Stimulated activated CD4-positive, alpha-beta T cell treated with anti-CD3 and anti-CD28 coated beads, Interleukin-4, amount 100 ng/mL, for 24 hours (primary cell): ENCODE measurements at places on chromosomes 11 and 22.

DNA sequence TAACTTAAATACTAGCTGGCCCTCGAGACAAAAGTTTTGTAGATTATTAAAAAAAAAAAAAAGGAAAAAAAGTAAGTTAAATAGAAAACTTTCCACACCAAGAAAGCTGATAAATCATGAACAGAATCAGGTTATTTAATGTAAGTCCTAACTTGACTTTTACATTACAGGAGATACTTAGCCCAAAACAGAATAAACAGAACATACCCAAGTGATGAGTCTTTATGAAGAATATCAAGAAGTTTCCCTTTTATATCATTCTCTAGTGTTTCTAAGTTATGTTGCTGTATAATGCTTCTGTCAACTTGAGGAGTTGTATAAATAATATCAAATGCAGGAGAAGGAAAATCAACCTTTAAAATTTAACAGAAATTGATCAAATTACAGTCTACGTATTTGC lies 44.5 kb upstream of the RPS13 start:
- no peak for DNase-seq

GRCh38 chr22:18057568-18058209 lies 20.1 kb upstream of the PEX26 start:
- DNase-seq, result no peak

DNA sequence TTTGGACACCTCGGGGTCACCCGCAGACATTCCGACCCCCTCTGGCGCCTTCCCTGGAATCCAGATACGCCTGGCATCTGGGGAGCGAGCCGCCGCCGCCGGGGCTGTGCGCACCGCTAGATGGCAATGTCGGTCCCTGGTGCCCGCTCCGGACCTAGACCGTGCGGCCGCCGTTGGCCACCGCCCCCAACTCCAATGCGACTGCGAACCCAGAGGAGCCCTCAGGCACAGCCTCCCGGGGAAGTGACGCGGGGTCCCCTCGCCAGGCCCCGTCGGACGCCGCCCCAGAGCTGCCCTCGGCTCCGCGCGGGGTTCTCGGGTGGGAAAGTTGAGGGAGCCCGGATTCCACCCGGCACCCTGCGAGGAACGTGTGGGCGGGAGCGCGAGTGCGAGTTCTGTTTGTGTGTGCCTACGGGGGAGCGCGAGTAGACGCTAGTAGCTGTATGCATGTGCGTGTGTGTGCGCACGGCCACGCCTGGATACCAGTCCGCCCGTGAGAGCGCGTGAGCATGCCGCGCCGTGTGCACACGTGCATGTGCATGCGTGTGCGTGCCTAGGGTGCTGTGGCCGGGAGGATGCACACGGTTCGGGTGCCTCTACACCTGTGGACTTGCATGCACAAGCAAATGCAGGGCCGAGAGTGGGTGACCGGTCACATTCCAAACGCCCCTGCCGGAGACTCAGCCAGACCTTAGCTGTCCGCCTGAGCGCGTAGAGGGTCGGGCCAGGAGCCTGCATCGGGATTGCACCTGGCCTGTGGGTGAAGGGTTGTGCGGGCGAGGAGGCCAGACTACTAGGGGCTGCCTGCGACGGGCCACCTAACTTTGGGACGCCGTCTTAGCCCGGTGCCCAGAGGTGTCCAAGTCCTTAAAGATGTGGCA lies 1.9 kb downstream of the CHRM4 start:
- peak; percentile 48 for DNase-seq

DNA sequence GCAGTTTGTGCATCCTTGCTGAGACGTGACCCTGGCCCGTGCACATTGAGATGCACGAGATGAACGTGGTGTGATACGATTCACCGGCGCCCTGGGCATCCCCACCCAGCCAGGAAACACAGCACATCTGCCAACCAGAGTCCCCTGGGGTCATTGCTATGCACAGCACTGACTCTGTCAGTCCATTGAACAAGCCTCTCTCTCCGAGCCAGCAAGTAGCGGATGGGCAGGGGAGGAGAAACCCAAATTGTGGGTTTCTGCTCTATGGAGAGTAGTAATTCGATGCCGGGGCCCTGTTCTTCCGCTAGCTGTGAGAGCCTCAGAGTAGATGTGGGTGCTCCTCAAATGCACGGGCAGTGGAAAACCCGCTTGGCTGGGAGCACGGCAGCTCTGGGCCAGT lies 85.1 kb downstream of the ARHGAP8 start:
- no peak for DNase-seq

DNA sequence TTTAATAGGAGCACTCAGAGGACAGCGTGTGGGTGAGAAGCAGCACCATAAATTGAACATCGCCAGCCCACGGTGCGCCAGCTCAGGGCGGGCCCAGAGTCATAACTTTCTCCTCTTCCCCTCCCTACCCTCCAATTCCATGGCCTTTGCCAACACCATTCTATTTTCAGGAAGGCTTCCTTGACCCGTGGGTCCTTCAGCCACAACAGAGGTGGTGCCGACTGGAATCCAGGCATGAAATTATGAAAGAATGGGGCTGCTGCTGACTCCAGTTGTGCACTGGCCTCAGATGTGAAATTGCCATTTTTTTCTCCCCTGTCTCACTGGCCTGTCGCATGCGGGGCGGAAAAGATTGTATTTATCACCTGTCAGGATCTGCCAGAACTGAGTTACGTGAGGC lies 345.9 kb downstream of the MIAT start:
- no peak for DNase-seq

DNA sequence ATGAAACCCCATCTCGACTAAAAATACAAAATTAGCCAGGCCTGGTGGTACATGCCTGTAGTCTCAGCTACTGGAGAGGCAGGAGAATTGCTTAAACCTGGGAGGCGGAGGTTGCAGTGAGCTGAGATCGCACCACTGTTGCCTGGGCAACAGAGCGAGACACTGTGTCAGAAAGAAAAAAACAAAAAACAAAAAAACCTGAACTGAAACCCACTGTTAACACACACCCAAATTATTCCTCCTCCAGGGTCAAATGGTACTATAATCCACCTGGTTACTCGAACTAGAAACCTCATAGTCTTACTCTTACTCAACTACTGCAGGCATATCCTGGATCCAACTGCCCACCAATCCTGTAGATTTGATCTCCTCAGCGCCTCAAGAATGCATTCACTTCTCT lies 35.5 kb downstream of the USP28 start:
- no peak for DNase-seq

GRCh38 chr11:41050791-41051190 lies 408.7 kb downstream of the LRRC4C start:
- no peak for DNase-seq

- DNase-seq, result no peak
Measured at GRCh38 chr11:41497974-41498373, 38.5 kb upstream of the LRRC4C start.

DNA sequence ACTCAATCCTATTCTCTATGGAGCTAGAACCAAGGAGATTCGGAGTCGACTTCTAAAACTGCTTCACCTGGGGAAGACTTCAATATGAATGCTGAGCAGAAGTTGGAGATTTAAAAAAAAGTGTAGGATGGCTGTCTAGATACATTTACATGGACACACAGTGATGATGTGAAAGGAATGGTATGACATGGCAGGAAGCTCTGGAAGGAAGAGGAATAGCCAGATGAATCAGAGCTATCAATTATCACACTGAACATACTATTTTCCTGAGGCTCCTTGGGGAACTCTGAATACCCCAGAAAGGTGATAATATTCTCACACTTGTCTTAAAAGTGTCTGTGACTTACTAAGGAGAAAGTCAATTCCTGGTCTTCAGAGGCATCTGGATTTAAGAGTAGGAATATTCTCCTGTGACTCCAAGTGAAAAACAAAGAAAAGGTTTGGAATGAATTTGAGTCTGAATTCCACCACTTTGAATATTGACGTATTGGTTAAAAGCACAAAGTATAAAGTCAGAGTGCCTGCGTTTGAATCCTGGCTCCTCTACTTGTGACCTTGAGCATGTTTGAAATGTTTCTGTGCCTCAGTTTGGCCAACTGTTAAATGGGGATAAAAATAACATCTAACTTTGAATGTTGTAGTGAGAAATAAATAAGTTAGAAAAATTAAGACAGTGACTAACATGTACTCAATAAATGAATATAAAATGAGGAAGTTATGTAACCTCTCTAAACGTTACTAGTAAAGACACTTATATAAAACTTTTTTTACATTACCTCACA lies 1.3 kb downstream of the OR52D1 start:
- no peak for DNase-seq

DNA sequence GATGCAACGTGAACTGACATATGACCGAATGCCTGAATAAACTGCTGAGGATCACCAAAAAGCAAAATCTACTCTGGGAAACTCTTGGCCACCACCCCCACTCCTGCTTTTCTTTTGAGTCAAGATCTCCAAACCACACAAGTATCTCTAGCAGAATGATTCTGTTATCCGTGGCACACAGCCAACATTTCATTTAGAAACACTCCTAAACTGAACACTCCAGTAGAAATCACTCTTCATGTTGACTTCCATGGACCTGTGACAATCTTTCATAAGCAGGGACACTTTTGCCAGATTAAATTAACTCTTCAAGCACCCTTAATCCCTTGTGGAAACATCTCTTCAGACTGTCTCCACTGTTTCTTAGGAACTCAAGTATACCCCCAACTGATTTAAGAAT lies 44.4 kb downstream of the VSIG10L2 start:
- DNase-seq, result peak; percentile 17

DNA sequence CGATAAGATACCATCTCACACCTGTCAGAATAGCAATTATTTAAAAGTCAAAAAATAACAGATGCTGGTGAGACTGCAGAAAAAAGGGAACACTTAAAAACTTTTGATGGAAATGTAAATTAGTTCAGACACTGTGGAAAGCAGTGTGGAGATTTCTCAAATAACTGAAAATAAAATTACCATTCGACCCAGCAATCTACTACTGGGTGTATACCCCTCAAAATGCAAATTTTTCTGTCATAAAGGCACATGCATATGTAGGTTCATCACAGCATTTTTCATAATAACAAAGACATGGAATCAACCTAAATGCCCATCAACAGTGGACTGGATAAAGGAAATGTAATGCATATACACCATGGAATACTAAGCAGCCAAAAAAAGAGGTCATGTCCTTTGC lies 10.5 kb downstream of the SLC22A9 start:
- DNase-seq, result no peak

GRCh38 chr22:31139866-31140716 lies at the start of gene PLA2G3:
Gene PLA2G3 (minus strand): TSS chr22:31140508. CDS start chr22:31140354, 154 bp downstream.
- DNase-seq, result no peak

DNA sequence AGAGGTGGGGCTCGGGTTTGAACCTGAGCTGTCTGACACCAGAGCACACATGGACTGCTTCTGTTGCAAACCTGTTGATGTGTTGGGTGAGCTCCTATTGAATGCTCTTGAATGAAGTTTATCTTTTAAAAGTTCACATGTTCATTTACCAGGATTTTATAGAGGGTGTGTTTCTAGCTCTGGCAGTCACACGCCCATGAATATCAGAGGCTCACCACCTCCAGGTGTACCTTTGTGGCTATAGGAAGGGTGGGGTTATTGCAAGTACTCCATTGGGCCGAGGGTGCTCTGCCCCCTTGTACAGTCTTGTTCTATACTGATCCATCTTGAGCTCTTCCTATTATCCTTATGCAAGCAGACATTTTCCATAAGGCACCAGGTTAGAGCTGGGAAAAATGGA lies 9.2 kb downstream of the ENDOD1 start:
- no peak for DNase-seq

DNA sequence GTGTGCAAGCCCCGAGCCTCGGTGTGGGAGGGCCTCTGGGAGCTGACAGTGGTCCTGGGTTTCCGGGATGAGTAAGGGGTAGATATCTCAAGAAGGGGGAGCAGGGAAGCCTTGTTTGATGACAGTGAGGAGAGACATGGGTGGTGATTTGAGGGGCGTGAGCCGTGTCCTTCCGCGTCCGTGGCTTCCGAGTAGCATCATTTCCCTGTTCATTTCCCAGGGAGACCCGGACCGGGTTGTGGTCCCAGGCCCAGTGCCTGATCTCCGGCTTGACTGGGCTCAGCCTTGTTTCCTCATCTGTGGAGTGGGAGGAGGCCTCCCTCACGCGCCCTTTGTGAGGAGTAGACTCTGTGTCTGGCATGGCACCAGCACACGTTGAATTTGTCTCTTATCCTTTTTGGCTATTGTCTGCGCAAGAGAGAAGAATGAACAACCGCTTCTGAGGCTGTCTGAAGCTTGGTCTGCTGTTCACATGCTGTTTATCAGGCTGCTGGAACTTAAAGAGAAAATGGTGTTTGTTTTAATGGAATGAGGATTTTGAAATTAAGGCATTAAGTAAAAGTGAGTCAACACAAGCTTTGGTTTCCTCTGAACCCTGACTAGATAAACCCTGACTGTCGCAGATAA lies 348.5 kb downstream of the TBC1D22A start:
- DNase-seq, result no peak

- no peak for DNase-seq
Measured at GRCh38 chr11:117170210-117170609, 8.3 kb upstream of the SIDT2 start.

DNA sequence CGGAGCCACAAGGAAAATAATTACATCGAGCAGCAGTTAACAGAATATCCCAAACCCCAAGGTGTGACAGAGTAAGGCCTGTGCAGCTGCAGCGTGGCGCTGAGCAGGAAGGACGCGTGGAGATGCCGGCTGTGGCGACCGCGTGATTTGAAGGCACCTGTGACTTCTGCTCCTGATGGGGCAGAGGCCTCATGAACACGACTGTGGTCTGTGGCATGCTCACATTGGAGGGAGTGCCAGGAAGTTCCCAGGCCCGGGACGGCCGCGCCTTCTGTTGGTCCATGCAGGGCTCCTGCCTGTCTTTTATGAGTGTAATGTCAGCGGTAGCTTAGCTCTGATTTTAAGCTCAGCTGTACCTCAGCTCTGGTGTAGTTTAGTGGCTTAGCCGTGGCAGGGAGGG lies 50.4 kb downstream of the TPCN2 start:
- no peak for DNase-seq

DNA sequence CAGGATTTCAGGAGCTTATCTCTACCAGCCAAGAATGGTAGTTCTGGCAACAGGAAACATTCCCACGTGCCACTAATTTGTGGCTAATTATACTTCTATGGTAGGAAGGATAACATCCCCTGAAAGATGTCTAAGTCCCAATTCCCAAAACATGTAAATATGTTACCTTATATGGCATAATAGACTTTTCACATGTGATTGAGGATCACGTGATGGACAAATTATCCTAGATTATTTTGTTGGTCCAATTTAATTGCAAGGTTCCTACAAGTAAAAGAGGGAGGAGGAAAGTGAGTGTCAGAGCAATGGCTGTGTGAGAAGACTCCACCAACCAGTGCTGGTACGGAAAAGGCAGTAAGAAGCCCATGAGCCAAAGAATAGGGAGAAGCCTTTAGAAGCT lies 9.9 kb upstream of the MSANTD4 start:
- no peak for DNase-seq

GRCh38 chr22:48758881-48759875 lies 1068.5 kb downstream of the BRD1 start:
- DNase-seq, result peak; percentile 2

DNA sequence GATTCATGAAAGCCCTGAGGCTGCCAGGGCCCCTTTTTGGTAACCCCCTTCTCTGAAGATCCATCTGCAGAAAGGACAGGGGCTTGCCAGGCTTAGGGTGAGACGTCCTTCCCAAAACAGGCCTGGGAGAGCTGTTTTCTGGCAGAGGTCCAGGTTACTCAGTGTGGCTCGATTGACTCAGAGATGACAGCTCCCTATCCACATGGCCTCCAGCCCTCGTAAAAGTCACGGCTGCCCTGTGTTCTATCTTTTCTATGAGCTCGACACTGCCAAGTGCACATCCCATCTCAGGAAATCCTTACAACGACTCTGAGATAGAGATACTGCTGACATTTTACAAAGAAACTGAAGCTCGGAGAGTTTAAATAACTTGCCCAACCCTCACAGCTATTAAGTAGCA lies 20.4 kb downstream of the ADAMTS8 start:
- DNase-seq, result no peak

GRCh38 chr22:37503850-37504249 lies 15.4 kb downstream of the CARD10 start:
- no peak for DNase-seq

GRCh38 chr11:47007579-47007978 lies 71.0 kb downstream of the CSTPP1 start:
- no peak for DNase-seq
